ENCODE measurements at places on chromosomes 4 and X. TPM values are rescaled to one million over a fixed set of nuclear protein-coding genes. Genes with fewer than 3 reads are reported as not detected.

DNA sequence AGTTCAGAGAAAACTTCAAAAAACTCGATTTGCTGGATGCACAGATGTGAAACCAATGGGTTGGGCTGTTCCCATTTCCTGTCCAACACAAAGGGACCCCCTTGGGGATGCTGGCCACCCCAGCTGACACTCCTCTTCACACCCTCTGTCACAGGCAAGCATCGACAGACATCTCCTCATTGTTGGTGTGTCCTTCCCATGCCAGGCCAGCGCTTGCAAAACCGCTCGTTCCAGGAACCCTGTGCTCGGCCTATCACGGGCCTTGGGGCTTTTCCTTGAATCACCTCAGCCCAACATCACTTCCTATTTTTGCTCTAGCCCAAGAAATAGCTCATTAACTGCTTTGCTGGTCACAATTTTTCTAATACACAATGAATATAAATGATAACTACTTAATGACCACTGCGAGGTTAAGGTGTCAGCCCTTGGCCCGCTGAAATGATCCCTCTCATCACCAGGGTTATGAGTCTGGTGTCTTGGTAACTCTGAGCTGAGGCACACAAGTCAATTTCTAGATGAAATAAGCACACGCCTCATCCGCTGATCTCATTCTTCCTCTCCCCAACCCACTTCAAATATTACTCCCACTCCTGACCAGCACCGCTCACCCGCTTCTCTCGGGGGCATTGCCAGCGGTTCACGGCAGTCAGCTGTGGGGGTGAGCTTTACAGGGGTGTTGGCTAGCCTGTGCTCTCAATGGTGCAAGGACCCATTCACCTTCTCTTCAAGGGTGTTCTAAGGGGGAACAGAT, 32.3 kb downstream of the BCOR start:
- no peak for DNase-seq

DNA sequence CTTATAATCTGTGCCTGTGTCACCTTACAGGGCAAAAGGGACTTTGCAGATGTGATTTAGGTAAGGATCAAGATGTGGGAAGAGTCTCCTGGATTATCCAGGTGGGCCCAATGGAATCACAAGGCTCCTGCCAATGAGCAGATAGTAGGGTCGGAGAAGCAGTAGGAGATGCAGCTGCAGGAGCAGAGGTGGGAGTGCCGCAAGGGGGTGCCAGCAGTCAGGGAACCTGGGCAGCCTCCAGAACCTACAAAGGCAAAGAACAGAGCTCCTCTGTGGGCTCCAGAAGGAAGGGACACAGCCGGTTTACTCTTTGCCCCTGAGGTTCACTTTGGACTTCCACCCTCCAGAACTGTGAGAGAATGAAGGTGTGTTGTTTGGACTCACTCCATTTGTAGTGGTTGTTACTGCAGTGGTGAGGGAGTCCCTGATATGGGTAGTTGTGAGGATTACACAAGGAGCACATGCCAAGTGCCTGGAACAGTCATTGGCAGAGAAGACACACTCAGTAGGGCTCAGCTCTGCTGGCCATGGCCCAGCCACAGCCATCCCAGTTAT, 318.5 kb downstream of the EVC2 start:
- no peak for DNase-seq

- no peak for DNase-seq
Observed at GRCh38 chr4:81472281-81473182, 825 bp upstream of the RASGEF1B start.

DNA sequence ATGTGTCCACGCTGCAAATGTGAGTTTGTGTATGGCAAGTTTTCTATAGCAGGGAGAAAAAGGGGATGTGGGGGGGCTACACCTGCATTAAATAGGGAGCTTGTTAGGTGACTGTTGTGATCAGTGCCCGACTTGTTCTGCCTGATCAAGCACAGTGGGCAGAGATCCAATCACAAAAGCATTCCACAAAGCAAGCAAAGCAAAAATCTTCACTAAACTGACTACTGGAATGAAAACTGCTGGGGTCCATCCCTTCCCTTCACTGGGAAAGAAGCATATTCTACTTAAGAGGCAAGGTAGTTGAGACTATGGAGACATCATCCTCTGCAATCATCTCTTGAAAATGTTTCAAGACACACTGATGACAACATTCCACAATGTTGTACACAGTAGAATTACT, 5.2 kb downstream of the IRS4 start:
- DNase-seq = no peak

DNA sequence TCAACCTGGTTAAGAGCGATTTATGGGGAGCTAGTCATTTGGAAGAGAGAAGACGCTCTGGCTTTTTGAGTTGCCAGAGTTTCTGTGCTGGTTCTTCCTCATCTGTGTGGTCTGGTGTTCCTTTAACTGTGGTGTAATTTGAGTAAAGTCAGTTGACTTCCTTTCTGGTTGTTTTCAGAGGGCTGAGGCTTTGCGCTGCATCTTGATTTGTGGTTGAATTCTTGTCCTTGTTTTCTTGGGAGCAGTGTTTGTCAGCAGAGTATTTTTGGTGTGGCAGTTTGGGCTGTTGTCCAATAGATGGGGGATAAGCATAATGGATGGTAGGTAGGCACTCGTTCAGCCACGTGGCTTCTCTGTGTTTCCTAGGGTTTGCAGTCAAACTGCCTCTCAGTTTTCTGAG, 2143.2 kb upstream of the TENM3 start:
- no peak for DNase-seq

GRCh38 chrX:153400146-153401132, 711 bp downstream of the PNMA6E start:
- DNase-seq = peak; percentile 86

GRCh38 chrX:68204521-68205038, 228.7 kb downstream of the OPHN1 start:
- DNase-seq = no peak

DNA sequence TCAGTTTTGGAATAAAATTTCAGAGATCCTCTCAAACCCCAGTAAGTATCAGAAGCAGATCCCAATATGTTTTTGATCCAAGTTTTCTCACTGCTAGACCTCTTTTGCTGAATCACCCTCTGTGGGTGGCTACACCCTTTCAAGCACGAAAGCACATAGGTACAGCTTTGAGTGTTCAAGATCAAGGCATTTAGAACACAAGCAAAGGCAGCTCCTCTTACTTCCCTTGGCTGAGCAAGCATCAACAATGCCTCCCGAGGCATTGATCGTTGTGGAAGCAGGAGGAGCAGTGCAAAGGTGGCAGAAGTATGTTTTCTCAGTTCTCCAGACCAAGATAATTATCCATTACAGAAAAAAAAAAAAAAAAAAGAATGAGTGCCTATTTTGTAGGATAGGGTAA, 72.0 kb upstream of the TSPAN7 start:
- no peak for DNase-seq

- DNase-seq = no peak
Observed at GRCh38 chr4:38139187-38139586, 179.0 kb downstream of the PTTG2 start.

DNA sequence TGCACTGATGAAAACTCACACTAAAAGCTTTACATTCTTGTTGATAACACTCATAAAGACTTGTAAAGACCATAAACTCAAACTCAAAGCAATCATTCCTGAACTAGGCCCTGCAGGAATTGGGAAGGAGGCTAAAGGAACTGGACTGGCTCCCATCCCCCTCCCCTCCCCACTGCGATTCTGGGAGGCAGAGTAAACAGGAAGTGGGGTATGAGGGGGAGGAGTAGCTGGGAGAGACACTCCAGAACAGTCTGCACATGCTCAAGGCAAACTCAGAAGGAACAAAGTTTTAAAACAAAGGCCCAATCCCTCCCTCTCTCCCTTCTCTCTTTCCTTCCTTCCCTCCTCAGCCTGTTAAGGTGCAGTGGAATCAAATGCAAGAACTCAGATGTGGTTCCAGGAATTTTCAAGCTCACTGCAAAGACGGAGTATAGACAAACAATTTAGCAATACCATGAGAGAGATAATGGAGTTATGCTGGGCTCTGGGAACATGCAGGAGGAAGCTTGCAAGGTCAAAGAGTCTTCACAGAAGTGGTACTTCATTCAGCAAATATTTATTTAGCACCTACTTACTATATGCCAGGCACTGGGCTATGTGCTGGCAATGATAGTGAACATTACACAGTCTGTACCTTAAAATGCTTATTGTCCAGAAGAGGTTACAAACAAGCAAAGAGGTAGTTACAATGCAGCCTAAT, 15.9 kb downstream of the MID1IP1 start:
- DNase-seq = no peak

DNA sequence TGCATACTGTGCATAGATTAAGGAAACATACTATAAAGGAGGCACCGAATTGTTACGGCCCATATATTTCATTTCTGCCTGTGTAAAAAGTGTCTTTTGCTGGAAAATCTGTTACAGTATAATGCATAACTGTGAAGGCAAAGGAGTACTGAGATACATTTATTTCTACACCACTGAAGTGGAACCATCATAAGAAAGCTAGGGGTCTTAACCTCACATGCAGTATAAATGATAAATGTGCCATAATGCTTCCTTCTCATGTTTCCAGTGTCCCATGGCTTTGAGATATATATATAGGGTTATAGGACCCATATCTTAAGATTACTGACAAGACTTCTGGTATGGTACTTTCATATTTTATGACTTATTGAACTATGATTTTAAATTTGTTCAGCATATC, 713.8 kb upstream of the PABPC4L start:
- no peak for DNase-seq

DNA sequence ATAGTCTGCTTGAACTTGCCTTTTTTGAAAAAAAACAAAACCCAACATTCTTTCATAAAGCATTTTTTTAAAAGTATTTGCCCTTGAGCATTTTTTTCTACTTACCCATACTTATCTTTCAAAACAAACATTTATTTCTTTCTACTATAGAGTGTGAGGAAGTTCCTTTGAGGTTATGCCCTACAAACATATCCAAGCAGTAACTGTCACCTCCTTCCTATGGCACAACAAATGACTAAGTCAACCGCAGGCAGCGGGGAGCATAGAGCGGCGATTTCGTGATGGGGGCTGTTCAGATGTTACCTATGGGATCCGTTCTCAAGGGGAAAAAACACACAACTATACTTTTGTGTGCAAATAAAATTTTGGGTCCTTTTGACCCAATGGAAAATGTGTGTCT, 19.4 kb downstream of the SPRY1 start:
- DNase-seq = no peak

- no peak for DNase-seq
Observed at GRCh38 chr4:120314969-120315368, 248.3 kb upstream of the MAD2L1 start.

DNA sequence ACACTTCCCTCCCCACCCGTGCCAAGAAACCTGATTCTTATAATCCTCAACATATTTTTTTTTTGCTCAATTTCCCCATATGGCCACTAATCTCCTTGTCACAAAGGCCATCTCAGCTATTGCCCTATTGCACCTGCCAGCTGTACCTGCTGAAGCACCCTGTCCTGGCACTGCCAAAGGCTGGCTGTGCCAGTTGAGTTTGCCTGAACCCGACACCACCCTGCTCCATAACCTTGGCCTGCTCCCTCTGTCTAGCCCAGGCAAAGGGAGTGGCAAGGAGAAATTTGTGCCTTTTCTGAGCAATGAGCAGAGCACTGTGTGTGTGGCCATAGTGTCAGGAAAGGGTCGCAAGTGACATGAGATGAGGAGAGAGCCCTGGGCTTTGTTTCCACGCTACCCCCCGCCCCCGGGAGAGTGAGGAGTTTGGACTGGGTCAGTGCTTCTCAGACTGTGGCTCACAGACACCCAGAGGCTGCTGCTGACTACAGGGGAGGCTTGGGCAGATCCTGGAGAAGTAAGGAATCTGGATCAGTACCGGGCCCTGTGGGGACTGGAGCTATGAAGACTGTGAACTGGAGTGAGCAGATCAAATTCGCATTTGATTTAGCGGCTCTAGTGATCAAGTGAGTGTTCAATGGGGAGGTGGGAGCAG, 42.2 kb upstream of the HMGB3 start:
- no peak for DNase-seq

DNA sequence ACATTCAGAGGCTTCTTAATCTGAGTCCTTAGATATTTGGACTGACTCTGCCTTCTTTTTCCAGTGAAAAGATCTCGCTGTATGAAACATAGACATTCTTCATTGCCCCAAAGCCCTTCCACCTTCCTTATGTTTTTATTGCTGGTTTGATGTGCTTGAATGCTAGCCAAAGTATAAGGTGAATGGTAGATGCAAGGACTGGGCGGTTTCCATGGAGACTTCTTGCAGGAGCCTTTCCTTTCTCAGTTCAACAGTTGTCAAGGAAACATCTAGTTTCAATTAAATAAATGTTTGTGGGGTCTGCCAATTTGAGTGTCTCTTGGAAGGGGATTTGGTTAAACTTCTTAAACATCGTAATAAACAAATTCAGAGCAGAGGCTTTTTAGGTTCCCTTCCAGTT, 46.0 kb downstream of the REPS2 start:
- no peak for DNase-seq

- no peak for DNase-seq
Observed at GRCh38 chr4:55051532-55051931, 73.9 kb downstream of the KDR start.

DNA sequence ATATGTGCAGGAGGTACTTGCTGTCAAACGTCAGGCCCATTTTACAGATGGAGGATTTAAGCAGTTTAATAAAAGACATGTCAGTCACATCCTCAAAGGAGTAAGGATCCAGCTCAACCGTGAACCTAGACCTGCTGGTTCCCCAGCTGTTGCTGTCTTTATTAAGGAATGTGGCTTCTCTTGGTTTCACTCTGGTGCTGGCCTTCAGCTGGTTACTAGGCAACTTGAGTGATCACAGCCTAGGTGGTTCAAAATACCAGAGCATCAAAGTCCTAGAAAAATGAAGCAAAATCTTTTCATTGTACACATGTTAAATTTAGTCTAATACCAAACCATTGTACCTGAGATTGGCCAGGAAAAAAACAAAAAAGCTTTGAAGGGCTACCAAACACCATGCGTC, 32.7 kb upstream of the GLRA2 start:
- no peak for DNase-seq

DNA sequence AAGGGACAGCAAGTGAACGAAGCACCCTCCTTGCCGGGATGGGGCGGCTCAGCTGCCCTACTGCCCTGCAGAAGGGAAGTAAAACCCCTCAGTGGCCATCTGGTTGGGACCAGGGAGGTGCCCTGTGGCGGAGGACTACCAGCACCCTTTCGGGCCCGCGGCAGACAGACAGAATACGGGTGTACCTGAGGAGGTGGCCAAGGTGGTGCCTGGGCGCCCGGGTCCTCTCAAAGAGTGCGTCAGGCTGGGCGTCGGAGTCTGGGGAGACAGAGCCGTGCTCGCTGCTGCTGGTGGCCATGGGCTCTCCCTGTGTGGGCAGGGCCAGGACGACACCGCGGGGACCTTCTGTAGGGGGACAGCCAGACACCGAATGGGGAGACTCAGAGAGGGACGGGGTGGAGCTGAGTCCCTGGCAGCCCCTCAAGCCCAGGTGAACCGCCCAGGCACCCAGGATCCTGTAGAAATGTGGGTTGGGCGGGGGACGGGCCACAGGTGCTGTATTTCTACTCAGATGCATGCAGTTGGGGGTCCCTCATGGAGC, 29.7 kb downstream of the PDHA1 start:
- no peak for DNase-seq

The PPEF2 gene
- polyA plus RNA-seq = 0.03 TPM

The BRS3 gene
- polyA plus RNA-seq = not detected

The ARSD gene
- polyA plus RNA-seq = 3.5 TPM

The PNMA6A gene
- polyA plus RNA-seq = 3.2 TPM

The SSX1 gene
- 0.08 TPM for polyA plus RNA-seq

The ZCCHC18 gene
- 8.8 TPM for polyA plus RNA-seq

The GAGE10 gene
- polyA plus RNA-seq = not detected

Measured in H1 (cell line).